ENCODE measurements at places on chromosomes 11 and 22. TPM values are rescaled to one million over a fixed set of nuclear protein-coding genes. Genes with fewer than 3 reads are reported as not detected.

The CHST1 gene
- total RNA-seq, result 2.0 TPM

The LRRC55 gene
- not detected for total RNA-seq

The DKK3 gene
- 161 TPM for total RNA-seq

The CD3G gene
- total RNA-seq, result not detected

The ASRGL1 gene
- 10.6 TPM for total RNA-seq

The TNNI2 gene
- not detected for total RNA-seq

- DNase-seq, result no peak
These were observed 657.8 kb upstream of the B3GAT1 start for GRCh38 chr11:135069890-135070289.

GRCh38 chr22:50633086-50633485 lies 5.1 kb upstream of the ARSA start:
- DNase-seq, result no peak

GRCh38 chr11:68542617-68543016 lies 82.1 kb downstream of the PPP6R3 start:
- DNase-seq, result no peak

GRCh38 chr11:65637794-65638419 lies at the start of gene SIPA1:
TSS of gene SIPA1 (plus strand) at chr11:65638101. CDS start at chr11:65640922, 2,821 bp downstream.
- peak; percentile 89 for DNase-seq

DNA sequence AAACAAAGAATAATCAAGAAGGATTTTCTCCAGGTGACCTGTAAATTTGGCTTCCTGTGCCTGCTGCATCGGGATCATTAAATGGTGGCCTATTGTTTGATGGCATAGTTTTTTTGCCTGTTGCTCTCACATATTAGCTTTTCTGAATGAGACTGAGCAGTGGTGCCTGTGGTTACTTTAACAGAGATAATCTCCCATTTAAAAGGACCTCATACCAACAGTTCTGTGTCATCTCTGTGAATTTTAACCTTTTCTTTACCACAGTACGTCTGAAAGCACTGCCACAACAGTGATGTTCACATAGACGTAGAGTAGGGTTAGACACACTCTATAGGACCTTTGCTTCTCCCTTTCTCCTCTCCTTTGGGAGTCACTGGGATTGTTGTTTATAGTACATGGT lies 22.9 kb upstream of the RCE1 start:
- DNase-seq, result no peak

DNA sequence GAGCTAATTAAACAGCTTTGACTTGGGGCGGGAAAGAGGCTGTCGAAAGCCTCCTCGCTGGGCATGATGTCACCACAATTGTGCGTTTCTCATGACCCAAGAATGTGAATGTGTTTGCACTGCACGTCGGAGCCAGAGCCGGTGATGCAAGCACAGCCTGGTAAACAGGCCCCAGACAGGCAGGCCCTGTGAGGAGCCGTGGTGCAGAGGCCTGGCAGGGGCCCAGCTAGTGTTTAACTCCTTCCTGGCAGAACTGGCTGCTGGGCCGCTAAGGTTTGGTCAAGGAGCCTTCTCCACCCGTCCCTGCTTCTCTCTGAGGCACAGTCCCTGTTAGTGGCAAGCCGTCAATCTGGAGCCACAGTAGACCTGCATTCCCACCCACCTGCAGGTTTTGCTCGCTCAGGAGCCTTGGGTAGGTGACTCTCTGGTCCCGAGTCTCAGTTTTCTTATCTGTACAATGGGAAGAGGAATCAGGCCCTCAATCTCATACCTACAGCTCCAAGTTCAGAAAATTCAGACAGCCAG lies 25.4 kb upstream of the SMTN start:
- peak; percentile 97 for DNase-seq

DNA sequence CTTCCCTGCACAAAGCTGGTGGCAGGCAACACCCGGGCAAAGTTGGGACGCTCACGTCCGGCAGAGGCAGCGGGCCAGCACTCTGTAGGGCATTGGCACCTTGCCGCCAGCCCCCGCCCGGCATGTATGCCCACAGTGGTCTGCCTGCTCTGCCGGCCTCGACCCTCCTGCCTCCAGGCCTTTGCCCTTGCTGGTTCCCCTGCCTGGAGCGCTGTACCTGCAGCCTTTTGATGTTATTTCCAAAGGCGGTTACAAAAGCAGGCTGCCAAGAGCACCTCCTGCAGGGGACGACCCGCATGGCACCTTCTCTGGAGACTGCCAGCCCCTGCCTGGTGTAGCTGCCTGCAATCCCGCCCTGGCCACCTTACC lies 56.5 kb upstream of the SHISAL1 start:
- no peak for DNase-seq

GRCh38 chr11:8671651-8672062 lies 10.8 kb downstream of the TRIM66 start:
- peak; percentile 83 for DNase-seq

DNA sequence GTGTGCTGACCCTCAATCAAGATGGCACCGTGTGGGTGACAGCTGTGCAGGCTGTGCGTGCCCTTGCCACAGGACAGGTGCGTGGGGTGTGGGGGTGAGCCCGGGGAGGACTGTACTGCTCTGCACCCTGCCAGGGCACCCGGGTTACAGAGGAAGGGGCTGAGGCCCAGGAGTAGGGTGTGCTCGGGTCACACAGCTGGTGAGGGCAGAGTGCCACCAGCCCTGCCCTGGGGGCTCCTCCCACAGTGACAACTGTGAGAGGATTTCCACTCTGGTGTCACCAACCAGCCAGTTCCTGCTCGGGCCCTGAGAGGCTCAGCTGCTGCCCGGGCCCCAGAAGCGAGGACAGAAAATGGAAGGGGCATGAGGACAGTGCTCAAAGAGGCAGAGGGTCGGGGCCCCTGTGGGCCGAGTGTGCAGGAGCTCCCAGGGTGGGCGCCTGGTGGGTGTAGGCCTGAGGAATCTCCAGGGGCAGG lies 20.5 kb downstream of the TRMU start:
- no peak for DNase-seq

- peak; percentile 41 for DNase-seq
These were observed 2.7 kb downstream of the CRYBB3 start for GRCh38 chr22:25202290-25202921.

DNA sequence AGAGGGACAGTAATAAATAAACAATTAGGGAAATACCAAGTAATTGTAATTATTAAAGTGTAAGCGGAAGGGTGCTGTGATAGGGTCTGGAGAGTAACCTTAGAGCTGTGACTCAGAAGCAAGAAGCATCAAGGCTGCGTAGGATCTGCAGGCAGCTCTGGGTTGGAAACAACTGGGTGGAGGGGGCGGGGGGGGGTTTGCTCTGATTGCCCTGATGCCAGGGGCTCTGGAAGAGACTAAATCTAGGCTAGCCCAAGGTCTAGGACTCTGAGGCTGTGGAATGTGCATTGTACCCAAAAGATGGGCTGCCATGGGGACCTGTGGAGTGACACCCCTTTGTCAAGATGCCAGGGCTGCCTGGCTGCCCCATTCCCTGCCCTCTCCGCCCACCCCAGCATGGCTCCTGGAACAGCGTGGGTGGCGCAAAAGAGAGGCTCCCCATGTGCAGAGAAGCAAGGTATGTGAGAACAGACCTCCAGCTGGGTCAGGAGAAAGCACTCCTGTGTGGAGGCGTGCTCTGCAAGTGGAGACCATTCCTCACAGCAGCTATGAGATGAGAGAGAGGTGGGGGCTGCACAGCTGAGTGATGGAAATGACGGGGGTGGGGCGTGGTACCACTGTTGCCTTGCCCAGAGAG lies 101.1 kb upstream of the CRYBB3 start:
- no peak for DNase-seq

DNA sequence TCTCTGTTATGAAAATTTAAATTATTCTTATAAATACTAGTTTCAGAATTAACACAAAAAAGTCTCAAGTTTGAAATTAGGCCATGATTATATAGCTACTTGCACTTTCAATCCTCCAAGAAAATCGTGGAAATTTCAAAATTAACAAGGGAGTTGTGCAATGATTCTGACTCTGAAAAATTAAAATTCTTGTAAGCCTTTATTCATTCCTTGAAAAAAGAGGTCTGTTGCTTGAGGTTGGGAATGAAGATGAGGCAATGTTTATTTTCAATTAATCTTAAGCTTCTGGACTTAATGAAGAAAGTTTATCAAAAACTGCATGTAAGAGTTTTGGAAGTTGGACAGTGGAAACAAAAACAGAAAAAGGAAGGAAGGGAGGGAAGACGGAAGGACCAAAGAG lies 128.2 kb upstream of the FIBIN start:
- DNase-seq, result no peak

GRCh38 chr11:116258821-116259220 lies 514.0 kb downstream of the BUD13 start:
- DNase-seq, result no peak

DNA sequence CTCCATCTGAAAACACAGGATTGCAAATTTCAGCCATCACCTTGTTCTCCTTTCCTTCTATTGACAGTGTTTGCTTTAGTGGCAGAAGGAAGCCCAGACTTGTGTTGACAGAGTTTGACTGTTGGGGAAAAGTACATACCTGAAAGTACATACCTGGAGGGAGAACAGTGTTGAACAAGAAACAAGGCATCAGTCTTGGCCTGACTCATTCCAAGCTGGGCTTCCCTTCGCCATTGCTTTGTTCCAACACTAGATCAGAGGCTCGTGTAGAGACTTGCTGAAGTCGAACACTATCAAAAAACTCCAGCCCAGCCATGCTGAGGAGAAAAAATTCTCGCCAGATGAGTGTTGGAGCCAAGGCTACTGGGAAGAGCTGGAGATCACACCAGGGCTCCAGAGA lies 133.4 kb downstream of the BBOX1 start:
- no peak for DNase-seq

- no peak for DNase-seq
These were observed 7.9 kb downstream of the CD82 start for GRCh38 chr11:44573333-44573732.

DNA sequence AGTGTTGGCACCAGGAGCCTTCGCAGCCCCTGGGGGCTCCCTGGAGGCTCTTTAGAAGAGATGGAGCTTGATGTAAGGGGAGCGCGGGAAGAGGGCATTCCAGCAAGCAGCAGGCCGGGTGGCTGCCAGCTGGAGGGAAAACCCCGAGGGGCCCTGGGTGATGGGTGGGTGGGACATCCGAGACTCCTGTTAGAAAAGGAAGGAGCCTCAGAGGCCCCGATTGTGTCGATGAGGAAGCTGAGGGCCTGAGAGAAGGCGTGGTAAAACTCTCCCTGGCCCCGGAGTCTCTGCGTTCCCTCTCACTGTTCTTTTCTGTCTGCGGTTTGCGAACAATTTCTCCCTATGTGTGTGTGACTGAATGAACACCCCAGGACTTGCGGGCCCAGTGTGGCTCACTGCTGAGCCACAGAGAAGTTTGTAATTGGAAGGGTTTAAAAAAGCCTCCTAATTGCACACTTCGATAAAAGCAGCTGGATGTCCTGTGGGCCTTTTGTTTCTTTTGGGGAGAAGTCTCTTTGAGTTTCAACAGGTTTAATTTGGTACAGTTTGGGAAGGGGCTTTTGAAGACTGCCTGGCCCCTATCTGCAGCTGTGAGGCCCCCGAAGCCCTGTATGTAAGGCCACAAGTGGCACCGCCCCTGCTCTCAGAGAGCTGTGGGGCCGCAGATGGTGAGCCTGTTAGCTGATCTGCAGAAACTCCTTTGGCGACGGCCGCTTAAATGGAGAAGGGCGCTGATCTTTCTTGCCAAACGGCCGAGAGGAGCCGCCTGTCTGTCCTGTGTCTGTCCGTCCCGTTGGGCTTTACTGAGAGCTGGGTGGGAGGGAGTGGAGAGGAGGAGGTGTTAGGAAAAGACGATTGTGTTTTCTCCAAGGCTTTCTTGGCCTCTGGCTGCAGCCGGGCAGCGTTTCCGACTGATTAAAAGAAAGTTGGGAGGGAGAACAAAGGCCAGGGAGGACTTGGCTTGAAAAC lies 2.0 kb downstream of the FBLN1 start:
- DNase-seq, result no peak

- no peak for DNase-seq
These were observed 32.2 kb upstream of the SHANK2 start for GRCh38 chr11:71284525-71285092.

- DNase-seq, result no peak
These were observed 286.6 kb downstream of the BRD1 start for GRCh38 chr22:49540913-49541692.

DNA sequence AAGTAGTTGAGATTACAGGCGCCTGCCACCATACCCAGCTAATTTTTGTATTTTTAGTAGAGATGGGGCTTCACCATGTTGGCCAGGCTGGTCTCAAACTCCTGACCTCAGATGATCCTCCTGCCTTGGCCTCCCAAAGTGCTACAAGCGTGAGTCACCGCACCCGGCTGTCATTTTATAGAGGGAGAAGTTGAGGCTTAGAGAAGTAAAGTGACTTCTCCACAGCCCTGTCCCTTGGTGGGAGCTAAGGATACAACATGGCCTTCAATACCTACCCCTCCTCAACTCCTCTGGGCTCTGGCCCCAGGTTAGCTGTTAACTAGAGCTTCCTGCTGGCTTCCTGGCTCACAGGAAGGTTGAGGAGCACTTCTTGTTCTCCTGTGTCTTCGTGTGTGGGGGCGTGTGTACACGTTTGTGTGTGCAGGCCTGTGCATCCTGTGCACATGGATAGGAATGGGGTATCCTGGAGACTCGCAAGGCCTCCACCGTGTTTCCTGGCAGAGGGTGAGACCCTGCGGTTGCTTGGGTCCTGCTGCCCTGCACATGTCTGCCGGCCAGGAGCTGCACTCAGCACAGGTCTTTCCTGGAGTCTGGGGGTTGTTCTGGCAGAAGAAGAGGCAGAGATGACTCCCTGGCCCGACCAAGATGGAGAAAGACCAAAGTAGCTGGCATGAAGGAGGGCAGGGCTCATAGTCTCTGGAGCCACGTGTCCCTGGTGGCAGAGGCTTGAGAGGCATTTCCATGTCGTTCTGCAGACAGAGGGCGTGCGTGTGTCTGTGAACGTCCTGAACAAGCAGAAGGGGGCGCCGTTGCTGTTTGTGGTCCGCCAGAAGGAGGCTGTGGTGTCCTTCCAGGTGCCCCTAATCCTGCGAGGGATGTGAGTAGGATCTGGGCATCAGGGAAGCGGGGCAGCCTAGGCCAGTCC lies 2.4 kb downstream of the SIDT2 start:
- DNase-seq, result peak; percentile 48

DNA sequence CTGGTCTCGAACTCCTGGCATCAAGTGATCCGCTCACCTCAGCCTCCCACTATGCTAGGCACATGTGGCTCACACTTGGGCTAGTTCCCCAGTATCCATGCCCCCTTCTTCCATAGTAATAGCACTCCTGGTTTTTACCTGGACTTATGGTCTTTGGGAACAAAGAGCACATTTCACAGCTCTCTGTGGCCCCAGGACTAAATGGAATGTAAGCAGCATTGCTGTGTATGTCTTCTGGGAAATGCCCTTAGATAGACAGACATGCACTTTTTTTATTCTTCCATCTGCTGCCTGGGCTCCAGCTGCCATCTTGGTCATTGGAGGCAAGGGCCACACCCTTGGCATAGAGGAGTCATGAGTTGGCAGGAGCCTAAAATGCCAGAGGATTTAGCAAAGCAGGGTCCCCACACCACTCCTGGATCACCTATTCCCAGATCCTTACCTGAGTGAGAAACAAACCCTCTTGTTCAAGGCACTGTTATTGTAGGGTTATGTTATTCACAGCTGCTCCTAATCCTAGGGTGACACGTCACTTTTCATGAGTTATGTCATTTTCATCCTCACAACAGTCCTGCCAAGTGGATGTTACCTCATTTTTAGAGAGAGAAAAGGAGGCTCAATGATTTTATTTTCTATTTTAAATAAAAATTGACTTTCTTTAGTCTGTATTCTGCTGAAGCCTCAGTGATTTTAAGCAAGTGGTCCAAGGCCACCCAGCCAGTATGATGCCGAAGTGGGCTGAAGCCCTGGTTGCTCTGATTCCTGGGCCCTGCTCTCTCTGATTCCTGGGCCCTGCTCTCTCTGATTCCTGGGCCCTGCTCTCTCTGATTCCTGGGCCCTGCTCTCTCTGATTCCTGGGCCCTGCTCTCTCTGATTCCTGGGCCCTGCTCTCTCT lies 15.7 kb upstream of the GDPD5 start:
- no peak for DNase-seq

GRCh38 chr11:111684251-111684650 lies 81.9 kb downstream of the PPP2R1B start:
- DNase-seq, result no peak

Data from H4 (cell line).